Stimulated activated CD4-positive, alpha-beta T cell treated with anti-CD3 and anti-CD28 coated beads, Interleukin-2, amount 100 ng/mL, for 48 hours (primary cell): ENCODE measurements at places on chromosomes 16 and 17.
A peak's percentile ranks its signal among the peaks of the same experiment; 100 is the strongest.

GRCh38 chr17:16052486-16052885 is 52.9 kb downstream of the TTC19 start:
- no peak for DNase-seq

DNA sequence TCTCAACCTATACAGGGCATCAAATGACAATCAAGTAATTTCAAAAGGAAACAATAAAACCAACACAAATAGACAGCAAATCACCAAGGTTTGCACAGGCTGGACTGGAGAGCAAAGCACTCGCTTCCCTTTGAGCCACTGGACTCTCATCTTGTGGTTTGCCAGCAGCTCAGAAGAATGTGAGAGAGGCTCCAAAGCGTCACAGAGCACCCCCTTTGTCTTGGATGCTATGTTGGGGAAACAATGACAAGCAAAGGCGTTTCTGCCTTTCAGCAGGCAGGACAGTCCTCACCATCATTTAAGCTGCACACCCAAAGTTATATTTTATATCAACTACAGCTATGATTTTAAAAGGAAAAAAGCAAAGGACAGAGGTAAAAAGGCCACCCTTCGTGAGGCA is 13.2 kb downstream of the SLC6A4 start:
- no peak for DNase-seq

- no peak for DNase-seq
Measured at GRCh38 chr17:50175035-50175807, 9.4 kb downstream of the SGCA start.

- DNase-seq: no peak
Measured at GRCh38 chr17:58091024-58091567, 7.9 kb downstream of the DYNLL2 start.

DNA sequence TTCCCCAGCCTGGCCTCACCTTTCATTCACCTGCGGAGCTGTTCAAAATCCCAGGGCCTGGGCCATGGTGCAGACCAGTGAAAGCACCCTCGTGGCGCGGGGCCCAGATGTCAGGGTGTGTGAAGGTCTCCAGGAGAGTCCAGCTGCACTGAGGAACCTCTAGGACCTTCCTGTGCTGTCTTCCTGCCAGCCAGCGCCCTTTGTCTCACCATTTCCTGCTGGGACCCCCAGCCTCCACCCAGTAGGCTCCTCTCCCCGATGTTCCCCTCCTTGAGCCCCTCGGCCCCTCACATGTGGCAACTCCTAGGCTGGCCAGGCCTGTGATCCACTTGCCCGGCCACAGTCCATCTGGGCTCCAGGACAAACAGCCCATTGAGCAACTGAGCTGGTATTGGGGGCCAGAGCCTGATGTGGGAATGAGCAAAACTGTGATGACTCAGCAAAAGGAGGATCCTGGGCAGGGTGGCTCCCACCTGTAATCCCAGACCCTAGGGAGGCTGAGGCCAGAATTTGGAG is 677 bp downstream of the SULT1A2 start:
- no peak for DNase-seq

- no peak for DNase-seq
Measured at GRCh38 chr16:26316683-26317464, 625.1 kb downstream of the HS3ST4 start.

DNA sequence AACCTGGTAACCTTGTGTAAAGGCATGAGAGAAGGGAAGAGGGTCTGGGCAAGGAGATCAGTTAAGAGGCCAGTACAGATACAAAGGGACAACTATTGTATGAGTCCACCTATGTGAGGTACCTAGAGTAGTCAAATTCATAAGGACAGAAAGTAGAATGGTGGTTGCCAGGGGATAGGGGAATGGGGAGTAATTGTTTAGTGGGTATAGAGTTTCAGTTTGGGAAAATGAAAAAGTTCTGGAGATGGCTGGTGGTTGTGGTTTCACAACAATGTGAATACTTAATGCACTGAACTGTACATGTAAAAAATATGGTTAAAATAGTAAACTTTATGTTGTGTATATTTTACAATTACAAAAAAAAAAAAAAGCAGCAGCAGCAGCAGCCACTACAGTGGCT is 49.4 kb downstream of the SNTB2 start:
- no peak for DNase-seq

GRCh38 chr16:500709-501108 is 26.8 kb upstream of the CAPN15 start:
- no peak for DNase-seq

DNA sequence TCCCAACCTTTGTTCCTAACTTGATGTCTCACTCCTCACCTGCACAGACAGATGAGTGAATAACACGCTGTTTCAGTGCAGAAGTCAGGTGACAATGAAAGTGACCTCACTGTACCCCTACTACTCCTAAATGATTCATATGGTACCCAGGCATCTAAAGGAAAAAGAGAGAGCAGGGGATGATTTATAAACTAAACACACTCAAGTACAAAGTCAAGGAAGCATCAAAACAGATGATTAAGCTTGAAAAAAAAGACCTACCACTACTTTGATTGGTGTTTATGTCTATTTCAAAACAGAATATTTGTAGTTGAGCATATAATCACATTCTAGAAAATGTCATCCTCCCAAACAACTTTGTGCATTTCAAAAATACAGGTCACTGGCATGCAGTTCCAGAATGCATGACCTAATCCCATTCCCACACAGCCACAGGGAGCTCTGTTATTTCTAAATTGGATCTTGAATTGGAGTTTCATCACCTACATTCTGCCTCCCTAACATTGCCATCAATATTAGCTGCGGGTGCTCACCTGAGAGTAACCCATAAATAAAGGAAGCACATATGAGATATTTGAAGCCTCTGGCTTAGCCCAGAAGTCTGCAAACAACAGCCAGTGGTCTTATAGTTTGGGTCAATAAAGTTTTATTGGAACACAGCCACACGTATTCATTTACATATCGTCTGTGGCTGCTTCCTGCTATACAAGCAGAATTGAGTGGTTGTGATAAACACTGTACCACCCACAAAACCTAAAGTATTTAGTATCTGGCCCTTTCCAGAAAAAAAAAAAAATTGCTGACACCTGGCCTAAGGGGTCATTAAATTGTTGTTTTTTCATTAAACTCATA is 14.0 kb downstream of the HS3ST3A1 start:
- DNase-seq: no peak

- no peak for DNase-seq
Measured at GRCh38 chr17:79075446-79075750, 774 bp downstream of the ENGASE start.

DNA sequence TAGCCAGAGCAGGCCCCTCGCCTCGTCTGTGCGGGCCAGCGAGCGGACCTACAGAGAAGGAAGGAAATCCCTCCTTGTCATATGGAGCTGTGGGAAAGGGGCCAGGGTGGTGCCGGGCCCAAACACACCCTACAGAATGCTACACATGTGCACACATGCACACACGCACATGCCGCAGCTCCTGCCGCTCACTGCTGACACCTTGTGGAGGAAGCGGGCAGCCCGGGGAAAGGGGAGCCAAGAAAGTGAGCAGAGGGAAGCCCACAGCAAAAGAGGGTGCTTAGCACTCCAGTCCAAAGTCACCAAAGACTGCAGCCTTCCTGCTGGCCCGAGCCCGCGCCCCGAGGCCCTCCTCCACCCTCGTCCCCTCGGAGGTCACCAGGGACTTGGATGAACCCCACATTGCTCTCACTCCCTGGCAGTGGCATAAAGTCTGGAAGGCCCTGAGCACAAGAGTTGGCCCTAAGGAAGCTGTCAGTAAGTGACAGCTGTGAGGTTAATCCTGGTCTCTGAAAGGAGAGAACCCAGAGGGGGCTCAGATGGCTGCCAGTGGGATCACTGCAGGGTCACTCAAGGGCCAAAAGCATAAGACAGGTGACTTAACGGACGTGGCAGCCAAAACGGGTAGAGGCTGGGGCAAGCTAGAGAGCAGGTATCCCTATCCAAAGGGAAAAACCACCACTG is 68.2 kb downstream of the MYO18A start:
- DNase-seq: peak; percentile 75

GRCh38 chr17:62216847-62217246 is 151.8 kb upstream of the MED13 start:
- DNase-seq: no peak

DNA sequence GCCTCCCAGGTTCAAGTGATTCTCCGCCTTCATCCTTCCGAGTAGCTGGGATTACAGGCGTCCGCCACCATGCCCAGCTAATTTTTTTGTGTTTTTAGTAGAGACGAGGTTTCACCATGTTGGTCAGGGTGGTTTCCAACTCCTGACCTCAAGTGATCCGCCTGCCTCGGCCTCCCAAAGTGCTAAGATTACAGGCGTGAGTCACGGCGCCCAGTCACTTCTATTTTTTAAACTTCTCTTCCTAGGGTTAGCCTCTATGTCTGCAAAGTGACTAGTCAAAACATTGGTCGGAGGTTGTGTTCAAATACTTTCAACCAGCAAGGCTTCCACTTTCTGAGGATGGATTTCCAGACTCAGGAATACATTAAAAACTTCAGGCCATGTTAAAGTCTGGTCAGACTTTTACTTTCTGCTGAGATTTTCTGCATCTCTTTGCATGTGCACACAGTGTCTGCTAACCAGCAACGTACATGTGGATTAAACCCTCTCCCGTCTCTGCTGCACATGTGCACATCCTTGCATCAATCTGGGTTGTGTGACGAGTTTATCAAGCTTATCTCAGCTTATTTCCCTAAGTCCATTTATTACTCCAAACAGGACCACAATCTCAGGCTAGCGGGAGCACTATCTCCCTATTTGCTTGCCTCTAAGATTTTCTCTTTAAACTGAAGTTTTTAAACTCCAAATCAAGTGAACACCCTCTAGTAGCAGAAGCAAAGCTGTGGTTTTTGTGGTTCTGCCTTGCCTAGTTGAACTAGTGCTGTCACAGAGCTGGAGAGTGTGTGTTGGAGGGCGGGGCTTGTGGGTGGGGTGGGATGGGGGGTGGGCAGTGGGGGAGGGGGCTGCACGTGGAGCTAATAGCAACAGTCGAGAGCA is 525.2 kb upstream of the GOT2 start:
- DNase-seq: no peak

- no peak for DNase-seq
Measured at GRCh38 chr17:58960068-58960467, 146.6 kb downstream of the TRIM37 start.

DNA sequence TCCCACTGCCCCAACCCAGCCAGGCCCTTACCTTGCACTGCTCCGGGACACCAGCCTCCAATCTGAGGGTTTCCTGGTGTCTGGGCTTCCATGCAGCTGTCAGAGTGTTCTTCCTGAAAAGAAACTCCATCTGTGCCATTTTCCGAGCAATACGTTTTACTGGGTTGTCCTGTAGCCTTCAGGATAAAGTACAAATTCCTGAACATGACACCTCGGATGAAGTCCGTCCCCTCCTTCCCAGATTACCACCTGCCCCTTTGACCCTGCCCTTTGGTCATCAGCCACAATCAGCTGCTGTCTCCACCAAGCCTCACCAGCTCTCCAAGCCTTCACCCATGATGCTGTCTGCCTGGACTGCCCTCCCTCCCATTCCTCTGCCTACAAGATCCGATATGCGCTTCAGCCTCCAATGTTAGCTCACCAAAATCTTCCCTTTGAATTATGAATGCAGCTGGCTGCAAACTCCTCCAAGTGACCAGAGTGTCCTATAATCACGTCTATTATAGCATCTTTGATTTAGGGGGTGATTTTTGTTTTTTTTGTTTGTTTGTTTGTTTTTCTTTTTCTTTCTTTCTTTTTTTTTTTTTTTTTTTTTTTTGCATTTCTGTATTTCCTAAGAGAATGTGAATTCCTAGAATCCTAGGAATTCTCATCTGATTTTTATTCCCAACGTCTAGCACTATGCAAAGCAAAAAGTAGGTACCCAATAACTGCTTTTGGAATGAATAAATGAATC is 60.6 kb upstream of the KIFC3 start:
- no peak for DNase-seq

GRCh38 chr16:72511171-72511570 is 339.2 kb upstream of the PMFBP1 start:
- no peak for DNase-seq

- DNase-seq: no peak
Measured at GRCh38 chr17:39167476-39167875, 1.5 kb upstream of the ARL5C start.

- no peak for DNase-seq
Measured at GRCh38 chr17:34652021-34652555, 72.7 kb downstream of the TMEM132E start.

DNA sequence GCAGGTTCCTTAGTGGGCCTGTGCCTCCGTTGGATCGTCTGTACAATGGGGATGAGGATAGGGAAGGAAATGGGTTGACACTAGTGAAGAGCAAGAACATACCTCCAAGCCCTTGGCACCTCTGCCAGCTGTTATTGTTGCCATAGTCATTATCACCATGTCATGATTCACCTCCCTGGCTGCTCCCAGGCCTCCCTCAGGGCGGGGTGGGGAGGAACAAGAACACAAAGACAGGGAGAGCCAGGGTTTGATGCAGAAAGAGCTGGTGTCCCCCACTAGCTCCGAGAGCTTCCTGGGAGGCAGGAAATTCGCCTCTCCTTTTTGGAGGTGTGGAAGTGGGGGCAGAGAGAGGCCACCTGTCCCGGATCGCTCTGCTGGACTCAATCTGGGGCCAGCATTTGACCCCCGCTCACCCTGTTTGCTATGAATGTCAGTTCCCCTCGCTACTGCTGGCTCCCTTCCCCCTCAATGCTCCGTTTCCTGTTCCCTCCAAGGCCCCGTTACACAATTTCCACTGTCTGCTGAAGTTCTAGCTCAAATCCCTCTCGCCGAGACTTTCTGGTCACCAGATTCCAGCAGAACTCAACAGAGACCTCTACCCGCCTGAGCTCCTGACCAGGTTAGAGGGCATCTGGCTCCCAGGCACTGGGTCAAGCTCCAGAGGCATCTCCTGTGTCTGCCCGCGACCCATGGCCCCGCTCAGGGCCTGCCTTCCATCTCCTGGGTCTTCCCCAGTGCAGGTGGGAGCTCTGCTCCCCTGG is 9.1 kb downstream of the TIMP2 start:
- DNase-seq: no peak

DNA sequence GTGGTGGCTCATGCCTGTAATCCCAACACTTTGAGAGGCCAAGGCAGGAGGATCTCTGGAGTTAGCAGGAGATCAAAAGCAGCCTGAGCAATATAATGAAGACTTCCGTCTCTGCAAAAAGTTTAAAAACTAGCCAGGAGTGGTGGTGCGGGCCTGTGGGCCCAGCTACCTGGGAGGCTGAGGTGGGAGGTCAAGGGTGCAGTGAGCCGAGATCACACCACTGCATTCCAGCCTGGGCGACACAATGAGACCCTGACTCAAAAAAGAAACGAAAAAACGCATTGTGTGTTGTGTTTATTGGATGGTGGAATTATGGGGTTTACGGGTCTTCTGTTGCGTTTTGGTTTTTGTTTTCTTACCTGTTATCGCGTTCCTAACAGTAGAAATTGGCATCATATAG is 863 bp upstream of the DDX19A start:
- DNase-seq: no peak

- DNase-seq: peak; percentile 39
Measured at GRCh38 chr16:3578610-3579551, 1.7 kb upstream of the NLRC3 start.

GRCh38 chr16:57143149-57143921 is 42.5 kb downstream of the PSME3IP1 start:
- no peak for DNase-seq
